G401 (cell line): ENCODE measurements at places on chromosomes 4 and X.

DNA sequence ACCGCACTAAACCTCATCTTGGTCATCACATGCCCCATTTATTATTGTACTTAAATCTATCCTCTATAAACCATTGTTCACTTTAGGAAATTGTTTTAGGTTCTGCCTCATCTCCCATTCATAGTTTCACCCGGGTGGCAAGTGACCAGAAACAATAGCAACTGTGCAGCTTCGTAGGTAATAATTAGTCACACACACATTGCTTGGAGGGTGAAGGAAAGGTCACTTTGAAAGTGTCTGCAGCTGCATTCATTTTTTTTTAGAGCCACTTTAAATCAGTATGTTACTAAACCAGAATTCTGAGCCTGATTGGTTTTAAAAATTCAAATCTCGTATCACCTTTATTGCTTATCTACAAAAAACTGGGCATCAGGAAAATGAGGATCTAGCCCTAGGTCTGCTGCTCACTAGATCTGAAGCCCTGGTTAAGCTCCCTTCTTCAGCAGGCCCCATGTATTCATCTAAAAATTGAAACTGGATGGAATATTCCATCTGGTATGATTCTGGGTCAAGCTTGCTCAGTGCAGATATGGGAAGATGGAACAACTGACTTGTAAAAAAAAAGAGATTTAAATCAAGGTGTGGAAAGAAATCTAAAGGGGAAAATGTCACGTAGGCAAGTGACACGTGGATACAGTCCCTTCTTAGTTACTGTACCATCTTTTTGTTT lies 62.4 kb downstream of the LIMCH1 start:
- DNase-seq, result no peak

DNA sequence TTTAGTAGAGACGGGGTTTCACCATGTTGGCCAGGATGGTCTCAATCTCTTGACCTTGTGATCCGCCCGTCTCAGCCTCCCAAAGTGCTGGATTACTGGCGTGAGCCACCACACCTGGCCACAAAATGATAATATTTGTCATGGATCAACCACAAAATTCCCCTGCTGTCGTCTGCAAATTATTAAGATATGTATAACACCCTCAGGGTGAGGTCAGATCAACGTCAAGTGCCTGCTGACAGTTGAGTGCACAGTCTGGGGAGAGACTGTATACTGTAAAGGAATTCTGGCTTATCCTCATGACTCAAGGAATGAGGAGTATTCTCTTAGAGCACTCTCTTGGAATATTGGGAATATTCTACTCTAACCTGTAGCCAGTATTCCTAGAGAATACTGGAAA lies 11.2 kb downstream of the EPGN start:
- no peak for DNase-seq

- no peak for DNase-seq
Measured at GRCh38 chr4:180790471-180790870, 1452.7 kb upstream of the TENM3 start.

DNA sequence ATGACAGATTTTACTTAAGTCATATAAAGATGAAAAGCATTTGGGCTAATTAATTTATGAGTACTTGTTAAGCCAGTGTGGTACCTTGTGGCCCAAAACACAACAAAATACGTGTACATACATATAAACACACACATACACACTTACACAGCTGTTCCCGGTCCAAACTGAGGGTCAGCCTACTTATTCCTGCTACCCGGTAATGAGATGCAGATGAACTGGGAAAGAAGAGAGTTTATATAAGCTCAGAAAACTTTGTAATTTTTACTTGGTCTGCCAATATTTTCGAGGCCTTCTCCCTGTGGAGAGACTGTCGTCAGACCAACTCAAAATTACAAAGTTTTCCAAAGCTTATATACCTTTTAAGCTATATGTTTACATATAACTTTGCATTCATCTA lies 25.8 kb upstream of the PBDC1 start:
- DNase-seq, result no peak

DNA sequence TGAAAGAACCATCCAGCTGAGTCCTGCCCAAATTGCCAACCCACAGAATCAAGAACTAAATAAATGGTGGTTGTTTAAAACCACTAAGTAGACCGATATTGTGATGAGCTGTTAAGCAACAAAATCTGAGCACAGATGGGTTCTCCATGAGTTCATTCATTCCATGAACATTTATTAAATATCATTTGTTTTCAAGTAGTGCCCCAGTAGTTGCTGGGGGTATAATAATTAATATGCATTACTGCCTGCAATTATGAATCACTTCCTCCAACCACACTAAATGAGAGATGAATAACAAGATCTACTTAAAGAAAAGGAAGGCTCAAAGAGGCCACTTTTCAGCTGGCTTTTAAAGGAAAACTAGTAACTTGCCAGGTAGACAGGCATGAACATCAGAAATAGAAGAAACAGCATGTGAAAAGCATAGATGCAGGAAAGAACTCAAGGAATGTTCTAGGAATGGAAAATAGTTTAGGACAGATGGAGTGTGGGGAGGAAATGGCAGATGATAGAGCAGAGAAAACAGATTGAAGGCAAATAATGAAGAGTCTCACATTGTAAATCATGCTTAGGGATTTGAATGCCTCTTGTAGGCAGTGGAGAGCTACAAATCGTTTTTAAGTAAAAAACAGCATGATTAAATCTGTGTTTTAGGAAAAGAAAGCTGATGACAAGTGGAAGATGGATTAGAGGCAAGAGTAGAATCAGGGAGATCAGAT lies 641.7 kb upstream of the DIPK2B start:
- no peak for DNase-seq

GRCh38 chr4:188266386-188266785 lies 127.1 kb downstream of the TRIML1 start:
- DNase-seq, result no peak

DNA sequence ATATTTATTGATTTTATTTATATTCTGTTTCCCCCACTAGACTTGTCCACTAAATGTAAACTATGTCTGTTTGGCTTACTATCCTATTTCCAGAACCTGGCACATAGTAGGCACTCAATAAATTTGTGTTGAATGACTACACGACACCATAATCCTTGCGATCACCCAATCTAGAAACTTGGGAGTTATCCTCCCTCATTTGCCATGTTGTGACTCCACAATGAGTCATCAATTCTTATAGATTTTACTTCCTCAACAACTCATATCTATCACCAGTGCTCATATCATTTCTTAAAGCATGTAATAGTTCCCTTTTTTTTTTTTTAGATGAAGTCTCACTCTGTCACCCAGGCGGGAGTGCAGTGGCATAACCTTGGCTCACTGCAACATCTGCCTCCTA lies 39.9 kb upstream of the VAMP7 start:
- no peak for DNase-seq
